RPMI7951 (cell line): ENCODE measurements at places on chromosomes 1 and 21. TPM values are rescaled to one million over a fixed set of nuclear protein-coding genes. Genes with fewer than 3 reads are reported as not detected.
A peak's percentile ranks its signal among the peaks of the same experiment; 100 is the strongest.

DNA sequence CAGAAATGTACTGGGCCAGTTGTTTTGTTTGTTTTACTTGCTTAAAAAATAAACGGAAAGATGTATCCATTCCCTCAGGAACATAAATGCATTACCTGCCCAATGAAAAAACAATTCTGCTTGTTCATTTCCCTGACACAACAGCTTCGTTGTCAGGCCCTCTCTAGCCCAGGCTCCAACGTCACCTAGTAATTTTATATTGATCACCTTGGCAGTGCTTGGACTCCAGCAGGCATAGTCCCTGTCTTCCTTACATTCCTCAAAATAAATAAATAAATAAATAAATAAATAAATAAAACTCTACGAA lies 1.2 kb downstream of the CEP170 start:
- DNase-seq, result no peak

DNA sequence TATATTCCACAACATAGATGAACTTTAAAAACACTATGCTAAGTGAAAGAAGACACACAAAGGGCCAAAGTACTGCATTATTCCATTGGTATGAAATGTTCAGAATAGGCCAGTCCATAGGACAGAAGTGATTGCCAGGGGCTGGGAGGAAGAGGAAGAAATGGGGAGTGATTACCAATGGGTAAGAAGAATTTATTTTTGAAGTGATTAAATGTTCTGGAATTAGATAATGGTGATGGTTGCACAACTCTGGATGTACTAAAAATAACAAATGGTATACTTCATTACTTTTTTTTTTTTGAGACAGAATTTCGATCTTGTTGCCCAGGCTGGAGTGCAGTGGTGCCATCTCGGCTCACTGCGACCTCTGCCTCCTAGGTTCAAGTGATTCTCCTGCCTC lies 61.7 kb downstream of the CHD5 start:
- no peak for DNase-seq

The ERICH3 gene
- 0.68 and 0.72 TPM in 2 replicates for total RNA-seq

- DNase-seq, result no peak
These were observed 28.2 kb upstream of the EPB41 start for GRCh38 chr1:28885977-28886730.

DNA sequence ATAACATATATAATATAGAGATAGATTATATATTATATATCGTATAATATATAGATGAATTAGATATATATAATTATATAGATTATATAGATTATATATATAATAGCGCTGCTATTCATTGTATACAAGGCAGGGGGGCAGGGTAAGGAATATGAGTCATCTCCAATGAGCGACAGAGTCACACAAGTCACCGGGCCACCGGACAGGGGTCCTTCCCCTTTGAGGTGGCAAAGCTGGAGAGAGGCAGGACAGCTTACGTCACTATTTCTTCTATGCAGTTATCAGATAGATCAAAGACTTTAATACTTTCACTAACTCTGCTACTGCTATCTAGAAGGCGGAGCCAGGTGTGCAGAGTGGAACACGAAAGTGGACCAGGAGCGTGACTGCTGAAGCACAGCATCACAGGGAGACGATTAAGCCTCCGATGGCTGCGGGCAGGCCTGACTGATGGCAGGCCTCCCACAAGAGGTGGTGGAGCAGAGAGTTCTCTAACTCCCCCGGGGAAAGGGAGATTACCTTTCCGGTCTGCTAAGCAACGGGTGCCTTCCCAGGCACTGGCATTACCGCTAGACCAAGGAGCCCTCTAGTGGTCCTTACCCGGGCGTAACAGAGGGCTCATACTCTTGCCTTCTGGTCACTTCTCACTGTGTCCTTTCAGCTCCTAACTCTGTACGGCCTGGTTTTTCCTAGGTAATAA lies 2154.7 kb downstream of the MRPL39 start:
- DNase-seq, result peak; percentile 1

The NBPF10 gene
- 0.49 and 0.84 TPM in 2 replicates for total RNA-seq

The HCRTR1 gene
- not detected in 2 replicates for total RNA-seq

The PCP4L1 gene
- total RNA-seq, result not detected in 2 replicates

GRCh38 chr1:46223472-46223943 lies 20.4 kb downstream of the LURAP1 start:
- peak; percentile 85 for DNase-seq

DNA sequence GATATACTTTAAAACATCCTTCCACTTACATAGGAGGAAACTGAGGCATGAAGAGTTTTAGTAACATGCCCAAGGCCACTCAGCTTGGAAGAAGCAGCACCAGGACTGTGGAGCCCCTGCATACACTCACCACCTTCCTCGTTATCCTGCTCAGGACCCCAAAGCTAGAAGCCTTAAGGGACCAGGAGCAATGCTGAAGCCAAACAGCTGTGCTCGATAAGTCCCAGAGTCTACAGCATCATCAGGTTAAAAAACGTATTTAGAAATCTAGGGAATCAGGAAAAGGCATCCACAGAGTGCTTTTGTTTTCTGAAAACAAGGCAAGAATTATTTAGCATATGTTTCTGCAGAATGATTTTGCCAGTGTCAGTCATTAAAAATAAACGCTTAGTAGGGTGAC lies 301.7 kb upstream of the ESRRG start:
- no peak for DNase-seq

- peak; percentile 37 for DNase-seq
These were observed 22.0 kb upstream of the BCAR3 start for GRCh38 chr1:93703643-93704042.

- no peak for DNase-seq
These were observed 9.4 kb downstream of the PLEKHA6 start for GRCh38 chr1:204350312-204350711.

The CAPN8 gene
- total RNA-seq, result not detected in 2 replicates

GRCh38 chr1:62045574-62045973 lies 149.1 kb upstream of the L1TD1 start:
- DNase-seq, result peak; percentile 24

The FCGR3A gene
- not detected in 2 replicates for total RNA-seq

The TMEM234 gene
- 14.9 and 16.2 TPM in 2 replicates for total RNA-seq
